Colonic mucosa (tissue), 4 donors: ENCODE measurements at places on chromosomes 12 and 14. TPM values are rescaled to one million over a fixed set of nuclear protein-coding genes. Genes with fewer than 3 reads are reported as not detected.

TRHDE gene
- total RNA-seq = 0.57 TPM

KCNK13 gene
- 0.32 TPM for total RNA-seq

KRT74 gene
- total RNA-seq = not detected

ZDHHC22 gene
- total RNA-seq = 0.42 TPM

SLC6A15 gene
- total RNA-seq = 1.1 TPM

CLEC4D gene
- 0.16 TPM for total RNA-seq

CCDC197 gene
- total RNA-seq = not detected

BEST3 gene
- total RNA-seq = not detected

CISTR gene
- not detected for total RNA-seq

CIT gene
- 42.4 TPM for total RNA-seq

TPPP2 gene
- 0.94 TPM for total RNA-seq

SYNDIG1L gene
- total RNA-seq = not detected

POU6F1 gene
- total RNA-seq = 4.9 TPM

SLC5A8 gene
- total RNA-seq = 0.30 TPM

GSG1 gene
- not detected for total RNA-seq

DLK1 gene
- 2.2 TPM for total RNA-seq

GPR84 gene
- 0.21 TPM for total RNA-seq

POTEG gene
- total RNA-seq = not detected

OR6C65 gene
- not detected for total RNA-seq

NOS1 gene
- 0.07 TPM for total RNA-seq

SDS gene
- total RNA-seq = 1.0 TPM

TAS2R10 gene
- not detected for total RNA-seq

EEA1 gene
- 23.0 TPM for total RNA-seq

FOXN4 gene
- not detected for total RNA-seq

SPTB gene
- 0.52 TPM for total RNA-seq
